ENCODE measurements at places on chromosomes 5 and 9.

- no peak for DNase-seq
These were observed 37.8 kb downstream of the TLE4 start for GRCh38 chr9:79609468-79610018.

- no peak for DNase-seq
These were observed 99.2 kb downstream of the MED27 start for GRCh38 chr9:131980267-131981016.

GRCh38 chr5:154523104-154523503 is 45.1 kb upstream of the HAND1 start:
- DNase-seq: no peak

- no peak for DNase-seq
These were observed 533.0 kb downstream of the BNC2 start for GRCh38 chr9:16337322-16338029.

DNA sequence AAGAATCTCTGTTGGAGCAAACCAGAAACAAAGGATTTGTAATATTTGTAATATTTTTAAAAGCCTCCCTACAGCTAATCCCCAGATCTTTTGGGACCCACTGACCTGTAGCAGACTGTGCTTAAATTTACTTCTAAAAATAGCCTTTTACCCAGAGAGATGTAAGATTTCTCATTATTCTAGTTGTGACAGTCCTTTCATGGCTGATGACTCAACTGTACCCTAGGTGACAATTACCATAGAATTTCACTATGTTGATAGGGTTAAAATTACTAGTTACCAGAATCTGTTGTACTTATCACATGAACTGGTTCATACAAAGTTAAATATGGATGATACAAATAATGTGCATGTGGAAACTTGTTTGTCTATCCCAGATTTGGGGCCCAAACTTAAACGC is 543.9 kb upstream of the SEMA6A start:
- DNase-seq: no peak

DNA sequence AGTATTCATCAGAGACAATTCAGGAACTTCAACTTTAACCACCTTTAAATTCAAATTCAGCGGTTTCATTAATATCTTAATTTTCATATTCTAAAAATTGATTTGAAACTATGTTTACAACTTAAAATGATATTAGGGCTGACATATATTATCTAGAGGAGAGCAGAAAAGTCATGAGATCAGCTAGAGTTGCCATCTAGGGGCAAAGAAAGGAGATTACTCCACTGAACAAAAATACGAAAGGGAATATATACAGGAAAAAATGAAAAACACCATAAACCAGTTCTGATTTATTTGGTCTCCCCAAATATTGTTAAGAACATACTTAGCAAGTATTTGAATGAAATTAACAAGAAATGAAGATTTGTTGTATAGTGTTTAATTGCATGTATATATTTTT is 946.3 kb downstream of the DTWD2 start:
- DNase-seq: no peak

GRCh38 chr9:10235376-10235775 is 377.4 kb downstream of the PTPRD start:
- no peak for DNase-seq

DNA sequence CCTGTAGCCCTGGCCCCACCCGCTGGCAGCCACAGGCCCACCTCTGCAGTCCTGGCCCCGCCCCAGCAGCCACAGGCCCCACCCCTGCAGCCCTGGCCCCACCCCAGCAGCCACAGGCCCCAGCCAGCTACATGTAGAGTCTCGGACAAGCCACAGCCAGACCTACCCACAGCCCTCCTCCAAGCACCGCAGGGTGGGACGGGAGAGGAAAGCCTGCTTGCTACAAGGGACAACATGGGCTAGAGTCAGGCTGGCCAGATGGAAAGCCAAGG is 49.5 kb upstream of the SARDH start:
- no peak for DNase-seq

DNA sequence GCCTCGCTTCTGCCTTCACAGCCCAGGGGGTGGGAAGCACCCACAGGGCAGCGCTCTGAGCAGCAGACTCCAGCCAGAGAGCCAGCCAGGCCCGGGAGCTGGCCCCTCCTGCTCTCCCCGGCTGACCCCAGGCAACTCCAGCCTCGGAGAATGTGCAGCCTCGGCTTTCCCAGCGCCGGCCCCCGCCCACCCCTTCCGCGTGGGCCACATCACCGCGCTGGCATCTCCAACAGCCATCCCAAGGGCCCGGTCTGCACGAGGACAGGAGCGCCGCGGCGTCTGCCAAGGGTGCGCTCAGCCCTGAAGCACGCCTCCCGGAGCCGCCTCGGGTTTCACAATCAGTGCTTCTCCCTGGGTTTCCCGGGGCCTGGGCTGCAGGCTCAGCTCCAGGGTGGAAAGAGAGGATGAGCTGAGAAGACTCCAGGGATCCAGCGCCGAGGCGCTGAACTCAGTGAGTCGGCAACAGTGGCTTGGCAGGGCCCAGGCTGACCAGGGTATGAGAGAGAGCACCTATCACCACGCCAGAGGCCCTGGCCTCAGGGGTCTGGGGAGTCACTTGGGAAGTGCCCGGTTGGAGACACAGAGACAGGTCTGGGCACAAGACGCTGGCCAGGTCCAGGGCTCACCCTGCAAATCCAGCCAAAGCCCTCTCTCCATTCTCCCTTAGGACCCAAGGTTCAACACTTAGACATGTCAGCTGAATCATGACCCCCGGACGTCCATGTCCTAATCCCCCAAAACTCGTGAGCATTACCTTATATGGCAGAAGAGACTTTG is 79.6 kb downstream of the ADAMTS2 start:
- peak; percentile 82 for DNase-seq

DNA sequence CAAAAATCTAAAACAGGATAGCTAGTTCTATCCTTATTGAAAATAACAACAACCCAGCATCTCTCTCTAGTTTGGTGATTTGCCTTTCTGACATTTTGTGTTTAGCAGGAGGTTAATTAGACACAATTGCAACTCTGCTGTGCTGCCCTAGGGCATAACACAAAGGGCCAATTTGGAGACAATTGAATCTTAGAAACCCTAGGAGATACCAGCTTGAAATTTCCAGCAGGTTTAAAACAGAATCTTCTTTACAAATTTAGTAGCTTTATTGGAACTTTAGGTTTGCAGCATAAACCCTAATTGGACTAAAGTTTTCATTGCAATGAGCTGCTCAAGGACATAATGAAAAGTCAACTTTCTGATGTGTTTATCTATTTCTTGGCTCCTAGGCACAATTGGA is 166.7 kb upstream of the FER start:
- no peak for DNase-seq

DNA sequence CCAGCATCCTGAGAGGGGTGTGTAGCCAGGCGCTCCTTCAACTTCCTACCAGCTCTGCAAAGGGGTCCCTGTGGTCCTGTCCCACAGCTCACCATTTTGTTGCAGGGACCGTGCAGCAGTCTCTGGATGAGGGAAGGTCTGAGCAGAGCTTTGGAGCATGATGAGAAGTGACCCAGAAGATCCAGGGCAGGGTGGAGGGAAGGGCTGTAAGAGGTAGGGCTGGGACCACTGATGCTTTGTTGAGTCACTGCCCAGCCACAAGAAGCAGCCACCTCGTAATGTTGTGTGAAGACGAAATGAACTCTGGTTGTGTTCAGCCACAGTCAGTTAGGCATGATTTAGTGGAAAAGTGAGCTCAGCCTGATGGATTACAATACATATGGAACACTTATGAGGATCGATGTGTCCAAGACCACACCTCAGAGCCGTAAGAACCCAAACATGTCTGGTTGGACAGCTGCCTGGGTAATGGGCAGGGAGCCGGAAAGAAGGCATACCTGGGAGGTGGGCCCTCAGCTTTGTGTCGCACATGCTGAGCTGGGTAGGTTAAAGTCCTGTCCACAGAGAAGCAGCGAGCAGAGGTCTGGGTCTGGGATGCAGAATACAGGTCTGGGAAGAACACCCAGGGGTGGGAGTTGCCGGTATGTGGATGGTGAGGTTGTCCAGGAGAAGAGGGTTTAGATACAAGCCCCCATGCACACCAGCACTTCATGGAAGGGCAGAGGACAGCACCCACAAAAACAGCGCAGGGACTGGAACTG is 250.1 kb downstream of the GADD45G start:
- DNase-seq: no peak

- DNase-seq: peak; percentile 66
These were observed 41.8 kb upstream of the KDM4C start for GRCh38 chr9:6715755-6716643.

- DNase-seq: no peak
These were observed 158.8 kb downstream of the TMEM161B start for GRCh38 chr5:88109818-88110217.

DNA sequence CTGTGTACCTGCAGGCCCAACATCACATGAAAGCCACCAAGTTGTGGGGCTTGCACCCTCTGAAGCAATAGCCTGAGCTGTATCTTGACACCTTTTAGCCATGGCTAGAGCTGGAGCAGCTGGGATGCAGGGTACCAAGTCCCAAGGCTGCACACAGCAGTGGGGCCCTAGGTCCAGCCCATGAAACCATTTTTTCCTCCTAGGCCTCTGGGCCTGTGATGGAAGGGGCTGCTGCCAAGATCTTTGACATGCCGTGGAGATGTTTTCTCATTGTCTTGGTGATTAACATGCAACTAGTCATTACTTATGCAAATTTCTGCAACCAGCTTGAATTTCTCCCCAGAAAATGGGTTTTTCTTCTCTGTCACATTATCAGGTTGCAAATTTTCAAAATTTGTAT is 387.2 kb upstream of the RIOK2 start:
- DNase-seq: no peak

DNA sequence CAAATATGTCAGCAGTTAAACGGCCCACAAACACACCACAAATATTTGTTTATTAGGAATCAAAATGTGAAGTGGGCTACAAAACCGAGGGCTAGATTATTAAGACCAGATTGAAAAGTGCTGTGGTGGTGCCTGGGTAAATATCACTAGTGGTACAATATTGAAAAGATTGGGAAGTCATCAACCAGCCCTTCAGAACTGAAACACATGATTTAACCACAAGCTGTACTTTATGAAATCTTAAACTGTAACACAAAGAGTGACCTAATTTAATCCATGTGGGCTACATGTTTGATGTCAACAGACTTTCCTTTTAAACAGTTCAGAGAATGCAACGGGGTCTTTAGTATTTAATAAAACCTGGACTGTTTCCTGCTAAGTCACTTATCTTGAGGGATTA is 182.3 kb downstream of the SPATA31D1 start:
- no peak for DNase-seq

GRCh38 chr9:120393386-120394057 is 186.4 kb downstream of the CDK5RAP2 start:
- DNase-seq: no peak

DNA sequence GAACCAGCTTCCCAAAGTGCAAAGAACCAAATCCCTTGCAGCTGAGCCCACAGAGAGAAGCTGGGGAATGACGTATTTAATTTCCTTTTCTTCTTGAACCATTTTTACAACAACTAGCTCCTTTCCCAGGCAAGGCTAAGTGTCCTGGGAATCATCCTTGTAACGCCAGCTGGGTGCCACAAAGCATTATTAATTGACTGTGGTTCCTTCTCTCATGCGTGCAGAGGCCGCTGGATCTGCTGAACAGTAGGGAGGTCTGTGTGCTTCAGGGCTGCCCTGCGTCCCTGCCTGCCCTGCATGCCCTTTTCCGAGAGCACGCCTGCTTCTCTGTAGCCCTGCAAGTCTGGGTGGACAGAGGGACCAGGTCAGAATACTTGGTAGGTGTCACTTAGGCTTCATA is 124.1 kb upstream of the OTULINL start:
- no peak for DNase-seq

DNA sequence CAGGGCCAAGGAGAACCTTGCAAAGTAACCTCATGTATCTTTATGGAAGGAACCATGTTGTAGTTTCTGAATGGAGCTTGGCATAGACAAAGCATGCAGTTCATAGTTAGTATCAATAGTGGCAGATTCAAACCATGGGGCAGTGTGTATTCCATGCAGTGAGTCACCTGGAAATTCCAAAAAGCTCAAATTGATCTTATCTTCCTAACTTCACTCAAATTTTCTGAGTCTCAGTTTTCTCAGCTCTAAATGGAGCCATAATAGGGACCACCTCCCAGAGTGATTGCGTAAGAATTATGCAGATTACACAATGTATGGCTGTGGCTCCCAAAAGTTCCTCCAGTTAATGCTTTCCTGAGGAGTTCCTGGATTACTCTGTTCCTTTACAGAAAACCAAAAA is 549.9 kb upstream of the KLF4 start:
- DNase-seq: no peak
